ENCODE measurements at places on chromosomes 5 and 9.

DNA sequence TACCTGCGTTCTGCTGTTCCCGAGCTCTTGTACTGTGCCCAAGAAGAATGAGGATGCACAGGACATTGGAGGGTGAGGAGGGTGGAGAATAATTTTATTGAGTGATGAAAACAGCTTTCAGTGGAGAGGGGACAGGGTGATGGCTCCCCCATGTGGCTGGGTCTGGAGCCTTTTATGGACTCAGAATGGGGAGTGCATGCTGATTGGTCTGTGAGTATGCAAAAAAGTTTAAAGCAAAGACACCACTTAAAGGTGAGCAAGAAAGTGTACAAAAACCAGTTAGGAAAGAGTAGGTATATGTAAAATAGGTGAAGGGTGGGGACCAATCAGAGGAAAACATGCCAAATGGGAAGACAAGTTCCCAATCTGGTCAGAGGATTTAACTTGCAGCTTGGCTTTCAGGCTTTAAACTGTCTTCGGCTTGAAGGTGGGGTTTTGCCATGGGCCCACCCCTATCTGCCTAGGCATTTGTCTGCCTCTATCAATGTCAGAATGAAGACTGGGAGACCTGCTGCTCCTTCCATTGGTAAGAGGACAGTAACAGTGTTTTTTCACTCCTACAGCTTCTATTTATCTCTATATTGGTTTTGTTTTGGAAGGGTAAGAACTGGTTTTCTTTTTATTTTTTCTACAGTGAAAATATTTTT, 118.0 kb upstream of the RAI14 start:
- no peak for DNase-seq

GRCh38 chr9:38417003-38417945, 7.0 kb downstream of the IGFBPL1 start:
- DNase-seq: no peak

GRCh38 chr5:139391570-139392323, 2.0 kb upstream of the MZB1 start:
- DNase-seq: no peak

DNA sequence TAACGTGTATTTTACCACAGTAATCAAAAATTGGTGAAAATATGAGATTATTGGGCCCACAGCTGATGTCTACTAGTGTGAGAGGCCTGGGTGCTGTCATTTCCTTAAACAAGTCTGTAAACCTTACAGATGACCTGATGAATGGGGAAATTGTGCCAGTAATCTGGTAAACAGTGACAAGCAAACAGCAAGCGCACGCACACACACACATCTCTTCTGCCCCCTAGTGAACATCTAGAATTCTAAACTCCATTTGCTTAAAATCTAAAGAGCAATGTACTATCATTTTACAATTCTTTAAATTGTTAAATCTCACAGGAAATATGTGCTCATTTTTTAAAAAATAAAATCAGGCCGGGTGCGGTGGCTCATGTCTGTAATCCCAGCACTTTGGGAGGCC, 7.5 kb upstream of the RAPGEF1 start:
- peak; percentile 75 for DNase-seq

GRCh38 chr5:138649316-138649720, 74.1 kb upstream of the HSPA9 start:
- DNase-seq: no peak

DNA sequence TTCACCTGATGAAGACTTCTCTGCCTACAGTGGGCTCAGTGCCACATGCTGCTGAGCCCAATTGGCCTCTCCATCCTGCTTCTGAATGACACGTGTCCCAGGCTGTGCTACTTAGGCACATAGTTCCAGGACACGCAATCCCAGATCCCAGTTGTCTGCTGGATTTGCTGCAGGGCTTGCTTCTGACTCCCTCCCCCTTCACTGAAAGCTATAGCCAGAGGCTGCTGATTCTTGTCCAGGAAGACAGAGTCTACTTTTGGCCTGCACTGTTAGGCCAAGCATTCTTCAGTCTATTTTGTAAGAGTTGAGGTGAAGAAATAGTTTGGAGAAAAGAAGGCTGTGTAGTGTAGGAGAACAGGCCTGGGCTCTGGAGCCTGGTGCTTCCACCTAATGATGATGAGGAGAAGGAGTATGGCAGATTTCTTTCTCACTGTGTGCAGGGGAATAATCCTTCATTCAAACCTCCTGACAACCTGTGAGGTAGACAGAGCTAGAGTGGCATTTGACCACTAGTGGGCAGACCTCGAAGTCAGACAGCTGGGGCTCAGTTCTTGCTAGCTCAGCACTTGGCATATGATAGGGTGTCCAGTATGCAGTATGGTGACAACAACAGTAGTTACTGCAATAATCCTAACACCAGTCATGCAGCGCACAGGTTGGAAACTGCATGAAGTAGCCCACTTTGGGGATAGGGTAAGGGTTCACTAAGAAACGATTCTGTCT, 19.5 kb upstream of the ASPN start:
- peak; percentile 91 for DNase-seq

DNA sequence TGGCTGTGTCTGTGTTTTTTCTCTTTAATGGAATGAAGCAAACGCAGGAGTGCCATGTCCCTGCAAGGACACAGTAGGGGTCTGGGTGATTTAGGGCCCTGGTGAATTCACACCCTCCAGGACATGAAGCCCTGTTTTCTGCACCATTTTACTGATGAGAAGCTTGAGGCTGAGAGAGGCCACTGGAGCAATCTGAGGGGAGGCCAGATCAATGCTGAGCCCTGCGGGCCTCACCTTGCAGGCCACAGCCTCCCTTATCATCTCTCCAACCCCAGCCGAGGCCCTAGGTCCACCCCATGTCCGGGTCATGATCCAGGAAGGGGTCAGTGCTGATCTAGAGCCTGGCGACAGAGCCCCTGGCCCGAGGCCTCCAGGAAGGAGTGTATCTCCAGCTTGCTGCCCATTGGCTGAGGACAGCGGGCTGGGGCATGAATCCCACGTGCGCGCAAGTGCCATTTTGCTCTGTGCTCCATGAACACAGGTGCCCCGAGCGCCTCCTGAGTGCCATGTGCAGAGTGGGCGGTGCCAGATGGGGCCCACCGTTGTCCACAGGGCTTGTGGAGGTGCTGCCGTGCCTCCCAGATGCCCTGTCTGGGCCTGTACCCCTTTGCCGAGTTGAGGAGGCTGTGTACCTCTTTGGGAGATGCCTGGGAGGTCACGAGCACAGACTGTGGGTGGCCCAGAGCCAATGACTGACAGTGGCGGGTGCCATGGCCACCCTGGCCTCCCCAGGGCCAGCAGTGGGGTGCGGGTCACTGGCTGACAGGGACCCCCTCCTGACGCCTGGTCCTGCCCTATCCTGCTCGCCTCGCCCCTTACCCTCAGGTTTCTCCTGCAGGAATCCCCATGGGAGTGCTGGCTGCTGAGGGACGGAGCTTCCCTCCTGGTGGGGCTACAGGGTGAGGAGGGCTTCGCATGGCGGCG, 32.3 kb upstream of the LPCAT1 start:
- no peak for DNase-seq

DNA sequence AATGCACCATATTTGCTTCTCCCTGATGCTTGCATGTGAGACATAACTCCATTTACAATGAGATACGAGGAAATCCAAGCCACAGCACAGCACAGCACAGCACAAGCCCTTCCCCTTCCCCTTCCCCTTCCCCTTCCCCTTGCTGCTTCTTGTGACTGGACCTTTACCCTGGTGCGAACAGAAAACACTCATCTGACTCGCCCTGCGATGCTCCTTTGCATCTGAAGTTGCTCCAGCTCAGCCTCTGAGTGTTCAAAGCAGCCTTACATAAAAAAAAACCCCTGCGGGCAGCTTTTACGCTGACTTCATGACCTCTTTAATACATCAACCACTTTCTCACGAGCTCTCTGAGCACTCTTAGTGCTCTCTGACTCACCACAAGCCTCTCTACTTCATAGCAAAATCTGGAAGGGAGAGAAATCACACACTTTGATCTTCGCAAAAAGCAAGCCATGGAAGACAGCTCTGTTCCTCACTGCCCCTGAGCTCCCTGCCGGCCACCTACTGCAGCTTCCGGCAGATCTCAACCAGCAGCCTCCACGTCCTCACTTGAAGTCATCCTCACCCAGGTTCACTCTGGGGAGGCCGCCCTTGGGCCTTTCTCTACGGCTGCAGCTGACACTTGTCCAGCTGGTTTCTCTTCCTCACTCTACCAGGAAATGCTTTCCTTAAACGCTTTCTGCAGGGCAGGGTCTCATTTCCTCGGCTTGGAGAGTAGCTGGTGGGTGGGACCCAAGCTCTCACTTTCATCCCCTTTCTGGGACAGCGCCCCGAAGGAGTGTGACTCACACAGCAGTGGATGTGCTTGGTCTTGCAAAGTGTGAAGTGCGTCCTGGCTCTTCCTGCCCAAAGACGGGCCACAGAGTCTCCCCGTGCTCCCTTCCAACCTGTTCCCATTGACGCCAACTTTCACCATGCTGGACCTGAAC, 5.3 kb downstream of the SLC34A1 start:
- DNase-seq: peak; percentile 63

GRCh38 chr5:170049713-170050112, 56.0 kb upstream of the FOXI1 start:
- no peak for DNase-seq

DNA sequence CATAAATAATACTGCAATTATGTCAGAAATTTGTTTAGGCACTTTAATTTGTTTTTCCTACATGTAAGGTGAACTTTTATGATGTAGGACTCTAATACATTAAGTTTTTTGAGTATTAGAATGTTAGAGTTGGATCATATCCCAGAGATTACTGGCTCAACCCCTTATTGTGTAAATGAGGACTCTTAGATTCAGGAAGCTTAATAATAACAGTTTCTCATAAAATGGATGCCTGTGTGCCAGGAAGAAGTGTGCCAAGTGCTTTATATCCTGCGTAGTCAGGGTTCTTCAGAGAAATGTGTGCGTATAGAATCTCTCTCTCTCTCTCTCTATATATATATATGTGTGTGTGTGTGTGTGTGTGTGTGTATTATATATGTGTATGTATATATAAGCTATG, 388.5 kb downstream of the CAAP1 start:
- no peak for DNase-seq

- no peak for DNase-seq
Observed at GRCh38 chr9:34362614-34363214, 14.0 kb downstream of the MYORG start.

DNA sequence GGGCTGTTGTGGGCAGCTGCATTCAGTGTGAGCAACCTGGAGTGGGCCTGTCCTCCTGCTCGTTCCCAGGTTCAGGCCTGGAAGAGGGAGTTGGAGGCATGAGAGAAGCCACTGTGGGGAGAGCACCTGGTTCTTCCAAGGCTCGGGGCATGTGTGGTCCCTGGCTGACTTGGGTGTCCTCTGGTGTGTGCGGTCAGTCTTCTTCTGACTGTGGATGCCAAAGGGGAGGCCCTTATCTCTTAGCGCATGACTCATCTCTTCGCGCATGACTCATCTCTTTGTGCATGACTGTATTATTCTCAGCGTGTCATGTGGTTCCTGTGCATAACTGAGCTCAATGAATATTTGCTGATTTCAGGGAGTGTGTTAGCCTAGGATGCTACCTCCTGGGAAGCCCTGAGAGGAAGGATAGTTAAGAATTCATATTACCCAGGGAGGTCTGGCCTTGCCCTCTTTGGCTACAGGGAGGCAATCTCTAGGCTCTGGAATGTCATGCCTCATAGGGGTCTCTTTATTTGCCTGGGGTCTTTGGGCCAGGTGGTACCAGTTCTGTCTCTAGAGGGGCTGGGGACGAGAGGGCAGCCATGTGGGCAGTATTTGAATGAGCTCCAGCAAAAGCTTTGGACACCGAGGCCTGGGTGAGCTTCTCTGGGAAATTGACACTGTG, 188.7 kb downstream of the HSPA4 start:
- DNase-seq: peak; percentile 42

- DNase-seq: no peak
Observed at GRCh38 chr5:9495121-9495520, 50.8 kb downstream of the SEMA5A start.

- DNase-seq: no peak
Observed at GRCh38 chr9:92950359-92950955, 3.1 kb downstream of the FGD3 start.

GRCh38 chr9:95989297-95989696, 113.8 kb downstream of the ERCC6L2 start:
- DNase-seq: peak; percentile 73

GRCh38 chr5:38079620-38080402, 178.5 kb upstream of the EGFLAM start:
- no peak for DNase-seq

GRCh38 chr9:90680534-90680933, 37.9 kb upstream of the DIRAS2 start:
- no peak for DNase-seq

GRCh38 chr5:19018822-19019221, 969.2 kb downstream of the CDH18 start:
- DNase-seq: no peak

- no peak for DNase-seq
Observed at GRCh38 chr9:132027752-132028663, 51.7 kb downstream of the MED27 start.

- DNase-seq: no peak
Observed at GRCh38 chr5:81552852-81553566, 159.1 kb upstream of the ACOT12 start.
